ENCODE measurements at places on chromosomes 5 and 9.

DNA sequence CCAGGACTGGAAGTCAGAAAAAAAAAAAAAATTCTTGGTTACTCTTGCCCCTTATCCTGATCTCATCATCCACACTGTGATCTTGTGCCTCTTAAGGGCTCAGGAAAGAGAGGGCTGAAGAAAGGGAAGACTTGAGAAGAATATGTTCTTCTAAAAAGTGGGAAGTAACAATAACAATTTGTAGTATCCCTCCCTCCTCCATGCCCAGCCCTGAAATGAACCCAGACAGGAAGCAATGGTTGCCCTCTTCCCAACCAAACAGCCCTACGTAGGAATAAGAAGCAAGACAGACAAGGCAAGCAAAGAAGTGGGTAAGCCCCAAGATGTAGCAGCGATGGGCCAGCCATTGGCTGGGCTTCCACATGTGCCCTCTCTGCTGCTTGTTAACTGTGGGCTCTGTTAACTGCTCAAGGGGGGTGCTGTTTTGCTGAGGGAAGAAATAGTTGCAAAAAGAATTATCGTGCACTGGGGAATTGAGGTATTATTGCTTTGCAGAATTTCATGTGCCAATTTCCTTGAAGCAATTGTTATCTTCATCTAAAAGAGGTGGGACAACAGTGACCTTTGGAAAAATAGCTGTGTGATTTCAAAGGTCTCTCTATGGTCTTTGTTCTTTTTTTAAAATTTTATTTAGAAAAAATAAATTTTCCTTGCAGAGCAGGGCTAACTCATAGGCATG is 146.6 kb upstream of the PCA3 start:
- no peak for DNase-seq

DNA sequence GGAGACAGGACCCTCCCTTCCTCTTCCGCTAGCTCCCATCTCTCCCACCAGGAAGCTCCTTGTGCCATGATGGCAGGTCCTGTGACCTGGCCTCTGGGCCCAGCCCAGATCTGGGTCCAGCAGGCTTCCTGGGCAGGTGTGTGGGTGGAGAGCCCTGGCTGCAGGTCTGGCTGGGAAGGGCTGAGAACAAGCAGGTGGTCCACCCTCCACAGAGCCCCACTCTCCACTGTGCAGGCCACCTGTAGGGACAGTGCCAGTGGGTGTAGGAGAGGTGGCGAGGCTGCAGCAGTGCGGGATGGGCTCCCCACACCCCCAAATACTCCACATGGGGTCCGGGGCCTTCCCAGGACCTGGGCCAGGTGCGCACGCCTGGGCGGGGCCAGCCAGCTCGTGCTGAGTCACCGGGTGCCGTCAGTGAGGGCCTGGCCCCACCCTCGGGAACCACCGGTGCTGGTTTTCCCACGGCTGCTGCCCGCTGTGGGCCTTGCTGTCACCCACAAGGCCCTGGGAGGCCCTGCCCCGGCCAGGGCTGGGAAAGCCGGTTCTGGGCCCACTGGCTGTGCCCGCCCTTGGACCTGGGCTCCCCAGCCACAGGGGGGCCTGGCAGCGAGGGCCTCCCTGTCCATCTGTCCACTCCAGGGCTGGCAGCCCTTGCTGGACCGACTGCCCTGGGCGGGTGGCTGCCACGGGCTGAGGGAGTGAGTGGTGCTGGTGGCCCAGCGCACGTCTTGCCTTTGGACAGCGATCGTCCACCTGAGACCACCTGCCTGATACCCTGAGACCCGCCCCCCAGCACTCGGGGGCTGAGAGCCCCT is 9.3 kb upstream of the NRARP start:
- no peak for DNase-seq

DNA sequence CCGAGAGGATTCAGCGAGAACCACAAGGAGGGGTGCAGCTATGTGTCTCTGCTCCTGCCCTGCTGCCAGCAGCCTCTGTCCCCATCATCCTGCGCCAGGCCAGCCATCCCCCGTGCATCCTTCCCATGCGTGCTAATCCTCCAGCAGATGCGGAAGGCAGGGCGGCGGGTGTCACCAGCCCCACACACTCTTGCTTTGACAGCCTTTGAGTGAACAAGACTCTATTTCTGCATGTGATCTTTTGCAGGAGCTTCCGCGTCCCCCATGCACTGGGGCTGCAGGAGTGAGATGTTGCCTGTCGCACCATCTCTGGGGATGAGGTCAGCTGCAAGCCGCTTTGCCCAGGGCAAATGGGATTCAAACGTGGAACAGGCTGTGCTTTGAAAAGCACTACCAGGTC is 58.0 kb upstream of the OLFM1 start:
- DNase-seq = no peak

GRCh38 chr5:11037941-11038340 is 276.9 kb upstream of the DAP start:
- no peak for DNase-seq

- no peak for DNase-seq
These were observed 42.5 kb downstream of the PRRC2B start for GRCh38 chr9:131436376-131436775.

GRCh38 chr5:175013251-175013650 is 288.9 kb downstream of the MSX2 start:
- no peak for DNase-seq

DNA sequence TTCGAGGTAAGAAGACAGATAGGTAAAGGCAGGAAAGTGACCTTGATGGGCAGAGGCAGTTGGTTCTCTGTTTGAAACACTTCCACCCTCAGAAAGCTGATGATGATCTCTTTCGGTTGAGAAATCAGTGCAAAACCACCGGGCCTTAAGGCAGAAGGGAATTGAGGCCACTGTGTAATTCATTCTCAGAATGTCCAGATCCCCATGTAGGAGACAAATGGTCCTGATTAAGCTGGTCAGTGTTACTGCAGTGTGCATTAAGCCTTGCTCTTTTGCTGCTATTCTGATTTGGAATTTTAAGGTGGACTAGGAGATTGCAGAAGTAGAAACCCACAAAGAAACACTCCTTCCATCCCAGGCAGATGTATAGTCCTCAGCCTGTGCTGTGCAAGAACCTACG is 255.2 kb downstream of the ARHGAP26 start:
- no peak for DNase-seq

DNA sequence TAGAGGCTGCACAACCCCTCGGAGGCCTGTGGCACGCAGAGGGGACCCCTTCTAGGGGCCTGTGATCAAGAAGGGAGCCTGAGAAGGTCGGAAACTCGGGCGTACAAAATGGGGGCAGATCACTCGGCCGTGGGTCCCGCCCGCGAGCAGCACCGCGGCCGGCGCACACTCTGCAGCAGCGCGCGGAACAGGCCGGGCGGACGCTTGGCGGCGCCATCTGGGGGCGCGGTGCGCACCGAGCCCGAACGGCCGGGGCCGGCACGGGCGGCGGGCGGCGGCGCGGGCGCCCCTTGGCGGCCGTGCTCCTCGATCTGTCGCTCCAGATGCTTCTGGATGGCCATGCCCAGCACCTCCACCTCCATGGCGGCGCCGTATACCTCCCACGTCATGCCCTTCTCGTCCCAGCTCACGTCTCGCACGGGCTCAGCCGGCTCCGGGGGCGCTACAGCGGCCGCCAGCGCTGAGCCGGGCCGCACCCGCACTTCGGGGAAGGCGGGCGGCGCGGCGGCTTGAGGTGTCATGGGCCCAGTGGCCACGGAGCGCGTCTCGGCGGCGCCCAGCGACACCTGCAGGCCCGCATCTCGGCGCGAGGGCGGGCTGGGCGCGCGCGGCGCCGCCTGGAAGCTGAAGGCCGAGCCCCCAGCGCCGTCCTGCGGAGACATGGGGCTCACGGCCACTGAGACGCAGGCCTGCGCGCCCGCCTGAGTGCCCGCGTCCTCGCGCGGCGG is 13.1 kb downstream of the GPRIN1 start:
- no peak for DNase-seq

DNA sequence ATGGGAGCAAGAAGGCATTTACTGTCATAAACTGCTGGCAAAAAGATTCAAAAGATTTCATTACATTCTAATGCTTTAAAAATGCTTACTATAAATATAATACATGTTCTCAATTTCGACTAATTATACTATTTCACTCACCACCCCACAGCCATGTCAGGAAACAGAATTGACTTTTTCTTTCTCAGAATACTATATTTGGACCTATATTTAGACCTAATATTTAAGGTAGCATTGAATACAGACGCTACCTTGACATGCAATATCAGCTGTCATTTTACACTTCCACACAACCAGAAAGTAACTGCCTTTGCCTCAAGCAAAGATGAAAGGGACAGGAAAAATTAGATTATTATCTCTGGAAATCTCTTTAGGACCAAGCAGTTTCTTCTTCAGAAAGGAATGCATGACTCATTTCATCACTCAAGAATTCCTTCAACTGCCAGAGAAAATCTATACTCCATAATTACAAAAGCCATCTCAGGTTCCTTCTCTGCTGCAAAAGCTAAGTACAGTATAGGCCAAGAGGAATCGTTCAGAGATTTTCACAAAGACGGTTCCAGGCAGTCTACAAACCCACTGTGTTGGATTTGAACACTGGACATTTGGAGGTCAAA is 11.8 kb upstream of the UBE2QL1 start:
- no peak for DNase-seq

DNA sequence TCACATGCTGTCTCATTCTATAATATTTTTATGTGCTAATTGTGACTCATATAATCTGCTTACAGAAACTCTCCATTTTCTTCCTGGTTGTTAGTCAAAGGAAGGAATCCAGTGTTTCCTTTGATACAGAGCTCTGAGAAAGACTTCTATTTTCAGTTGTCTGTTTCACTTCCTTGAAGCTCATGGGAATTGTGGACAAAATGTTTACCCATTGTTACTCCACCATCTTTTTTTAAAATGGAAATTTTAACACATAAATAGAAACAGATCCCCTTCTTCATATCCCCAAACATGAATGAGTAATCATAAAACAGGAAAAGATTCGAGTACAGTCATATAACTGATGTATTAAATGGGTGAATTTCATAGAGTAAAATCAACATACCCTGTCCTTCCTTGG is 42.0 kb upstream of the KCNN2 start:
- no peak for DNase-seq

Data from T1000 (cell line).